ENCODE measurements at places on chromosomes 4 and X. TPM values are rescaled to one million over a fixed set of nuclear protein-coding genes. Genes with fewer than 3 reads are reported as not detected.

DNA sequence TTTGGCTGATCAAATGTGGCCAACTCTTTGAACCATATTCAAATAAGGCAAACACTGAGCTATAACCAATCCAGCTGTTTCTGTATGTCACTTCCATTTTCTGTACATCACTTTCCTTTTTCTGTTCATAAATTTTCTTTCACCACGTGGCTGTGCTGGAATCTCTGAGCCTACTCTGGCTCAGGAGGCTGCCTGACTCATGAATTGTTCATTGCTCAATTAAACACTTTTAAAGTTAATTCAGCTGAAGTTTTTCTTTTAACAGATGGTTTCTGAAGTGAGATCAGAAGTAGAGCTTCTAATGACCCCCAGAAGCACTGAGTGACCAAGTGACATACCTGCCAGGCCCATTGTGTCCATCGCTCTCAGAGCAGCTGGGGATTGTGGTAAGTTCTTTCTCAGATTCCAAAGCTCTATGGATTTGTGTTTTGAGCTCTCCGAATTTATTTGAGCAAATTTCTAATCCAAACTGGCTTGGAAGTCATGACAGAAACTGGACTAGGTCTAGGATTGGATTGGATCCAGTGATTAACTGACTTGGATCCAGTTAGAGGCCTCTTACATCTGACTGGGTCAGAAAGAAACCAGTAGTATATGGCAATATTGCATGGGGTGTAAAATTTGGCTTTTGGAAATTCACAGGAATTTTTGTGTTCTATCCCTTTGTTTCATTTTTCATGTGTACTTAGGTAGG, 121.2 kb upstream of the BANK1 start:
- no peaks in the 10 kb centered on the region for H3K4me1 ChIP-seq
- no peak for DNase-seq
- no peak overlapping the region for H3K27ac ChIP-seq
- H3K36me3 ChIP-seq: no peaks in the 10 kb centered on the region
- H3K27me3 ChIP-seq: peaks cover 2% of the 10 kb centered on the region
- H3K4me3 ChIP-seq: no peak overlapping the region

- H3K27me3 ChIP-seq: no peaks in the 10 kb centered on the region
- DNase-seq: no peak
- H3K36me3 ChIP-seq: peaks cover 26% of the 10 kb centered on the region
- no peak overlapping the region for H3K27ac ChIP-seq
These were observed 89.1 kb downstream of the FNIP2 start for GRCh38 chr4:158857951-158858350.

RS1 gene
- not detected for total RNA-seq

HTR2C gene
- total RNA-seq: not detected

VEGFD gene
- not detected for total RNA-seq
